ENCODE measurements at places on chromosomes 2 and 18. TPM values are rescaled to one million over a fixed set of nuclear protein-coding genes. Genes with fewer than 3 reads are reported as not detected.

- DNase-seq: peak; percentile 59
Measured at GRCh38 chr2:198054299-198054698, 249.9 kb downstream of the PLCL1 start.

Gene TUBA4B
- total RNA-seq: not detected

GRCh38 chr2:79660557-79660956, 147.7 kb downstream of the CTNNA2 start:
- no peak for DNase-seq

GRCh38 chr18:7325126-7325430, 94.2 kb downstream of the LRRC30 start:
- no peak for DNase-seq

- DNase-seq: no peak
Measured at GRCh38 chr2:61111708-61112107, 46.0 kb downstream of the SANBR start.

Gene ACOXL
- not detected for total RNA-seq

Gene ARHGAP25
- 7.8 TPM for total RNA-seq

Gene KYNU
- 2.1 TPM for total RNA-seq

DNA sequence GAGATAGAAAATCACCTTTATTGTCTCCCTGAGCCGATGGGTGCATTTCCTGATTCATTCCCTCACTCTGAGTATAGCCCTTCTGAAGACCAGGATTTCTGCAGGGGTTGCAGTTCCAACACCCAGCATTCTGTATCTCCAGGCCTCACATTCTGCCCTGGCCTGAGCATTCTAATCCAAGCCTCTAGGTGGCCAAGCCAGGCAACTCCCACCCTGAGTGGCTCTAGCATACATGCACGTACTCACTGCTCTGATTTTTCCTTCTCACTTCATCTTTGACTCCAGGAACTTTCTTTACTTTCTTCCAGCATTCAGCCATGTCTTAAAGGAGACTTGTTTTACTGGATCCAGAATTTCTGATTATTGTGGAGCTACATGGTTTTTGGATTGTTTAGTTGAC, 100.7 kb upstream of the STK39 start:
- no peak for DNase-seq

DNA sequence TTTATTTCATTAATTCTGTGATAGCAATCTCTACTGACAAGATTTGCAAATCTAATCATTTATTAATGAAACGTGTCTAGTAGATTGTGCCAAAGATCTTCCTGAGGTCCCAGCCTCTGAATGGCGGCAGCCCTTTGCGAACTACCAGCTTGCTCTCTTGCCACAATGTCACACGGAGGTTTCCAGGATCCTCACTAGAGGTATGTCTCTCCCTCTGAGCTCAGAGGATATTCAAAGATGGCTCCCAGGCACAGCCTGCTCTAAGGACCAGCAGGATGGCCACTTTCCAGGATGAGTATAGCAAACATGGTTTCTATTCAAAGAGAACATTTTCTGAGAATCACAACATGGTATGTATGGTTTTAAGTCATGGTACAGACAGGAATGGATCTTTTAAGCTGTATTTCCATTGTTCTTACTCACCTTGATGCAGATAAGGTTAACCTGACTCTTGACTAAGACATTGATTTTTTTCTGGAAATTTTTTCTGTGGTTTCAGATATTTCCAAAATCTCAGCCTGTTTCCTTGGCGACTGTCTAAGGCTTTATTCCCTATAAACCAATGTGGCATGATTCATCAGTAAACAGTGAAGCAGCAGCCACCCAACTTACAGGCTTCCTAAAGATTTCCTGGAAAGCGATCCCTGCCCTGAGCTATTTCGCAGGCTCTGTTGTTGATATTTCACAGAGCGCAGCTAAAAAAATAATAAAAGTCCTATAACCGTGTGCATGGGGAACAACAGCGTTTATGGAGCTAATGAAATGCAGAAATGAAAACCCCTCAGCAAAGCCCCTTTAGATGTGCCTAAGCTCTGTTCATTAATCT, 54.1 kb upstream of the KLF7 start:
- DNase-seq: no peak

DNA sequence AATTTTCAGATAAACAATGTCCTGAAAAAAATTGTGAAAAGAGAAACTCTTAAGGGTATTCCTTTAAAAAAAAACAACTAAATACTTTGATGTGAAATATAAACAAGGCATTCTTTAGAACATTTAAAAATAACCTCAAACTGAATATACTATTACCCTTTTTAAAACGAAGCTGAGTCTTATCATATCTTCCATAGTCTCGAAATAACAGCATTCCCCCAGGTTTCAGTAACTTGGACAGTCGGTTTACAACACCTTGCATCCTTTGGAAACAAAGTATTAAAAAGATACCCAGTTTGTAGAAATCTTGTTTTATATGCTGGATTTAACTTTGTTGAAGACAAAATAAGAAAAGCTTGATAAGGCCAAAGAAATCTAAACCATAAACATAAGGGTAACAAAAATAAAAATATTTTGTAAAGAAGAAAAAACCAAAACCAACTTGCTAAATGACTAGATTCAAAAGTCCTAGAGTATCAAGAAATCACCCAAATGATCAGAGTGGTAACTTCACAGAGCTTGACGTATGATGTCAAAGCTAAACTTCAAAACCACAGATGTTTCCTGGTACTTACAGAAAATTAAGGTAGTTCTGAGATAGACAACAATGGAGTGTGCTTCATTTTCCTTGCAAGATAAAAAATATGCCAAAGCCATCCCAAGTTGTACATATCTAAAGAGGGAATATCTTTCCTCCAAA, 107.8 kb downstream of the METTL8 start:
- DNase-seq: no peak

DNA sequence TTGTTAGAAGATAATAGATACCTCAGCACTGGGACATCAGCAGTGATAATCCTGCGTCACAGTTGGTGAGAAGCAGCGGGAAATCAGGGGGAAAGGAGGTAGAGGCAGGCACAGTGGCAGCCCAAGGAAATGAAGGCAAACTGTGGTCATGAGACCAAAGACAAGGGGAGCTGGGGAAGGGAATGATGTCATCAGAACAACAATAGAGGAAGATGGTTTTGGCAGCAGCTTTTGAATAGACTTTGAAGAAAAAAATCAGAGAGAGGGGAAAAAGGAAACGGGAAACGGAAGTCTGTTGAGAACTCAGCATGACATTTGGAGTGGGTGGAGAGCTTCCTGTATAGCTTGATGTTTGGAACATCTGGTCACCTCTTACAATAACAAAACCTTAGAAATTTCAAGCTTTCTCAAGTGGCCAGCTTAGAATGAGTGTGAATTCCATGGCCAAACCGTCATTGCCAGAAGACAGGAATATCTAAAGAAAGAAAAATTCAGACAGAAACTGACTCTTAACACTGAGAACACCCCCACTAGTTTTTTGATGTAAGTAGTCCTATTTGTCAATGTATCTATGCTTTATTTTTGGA, 18.4 kb upstream of the YES1 start:
- DNase-seq: peak; percentile 25

Gene ZC3H15
- 38.9 TPM for total RNA-seq

Gene GLI2
- total RNA-seq: 2.8 TPM

DNA sequence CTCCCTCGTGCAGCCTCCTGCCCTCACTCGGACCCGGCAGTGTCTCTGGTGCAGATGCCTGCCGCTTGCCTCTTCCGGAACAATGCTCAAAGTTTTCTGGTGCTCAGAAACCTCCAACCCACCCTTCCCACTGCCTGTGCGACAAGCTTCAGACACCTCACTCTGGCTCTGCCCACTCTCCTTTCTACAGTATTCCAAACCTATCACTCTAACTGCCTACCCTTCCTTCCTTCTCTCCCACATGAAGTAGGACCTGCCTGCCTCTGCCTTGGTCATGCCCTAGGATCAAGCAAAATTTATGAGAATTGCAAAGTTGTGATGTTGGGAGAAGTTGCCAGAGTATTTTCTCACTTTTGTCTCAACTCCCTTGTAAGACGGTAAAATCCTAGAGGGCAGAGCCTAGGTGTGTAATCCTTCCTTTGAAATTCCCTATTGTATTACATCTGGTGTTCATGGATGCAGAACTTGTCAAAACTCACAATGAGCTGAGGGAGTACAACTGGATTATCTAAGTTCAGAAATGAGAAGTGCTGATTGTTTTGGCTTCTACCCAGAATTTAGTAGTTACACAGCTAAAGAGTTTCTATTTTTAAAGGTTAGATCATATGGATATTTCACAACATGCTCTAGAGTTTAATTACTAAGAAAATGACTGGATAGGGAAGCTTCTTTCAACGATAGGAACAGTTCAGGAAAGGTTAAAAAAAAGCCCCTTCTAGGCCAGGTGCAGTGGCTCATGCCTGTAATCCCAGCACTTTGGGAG, 7.2 kb downstream of the NPC1 start:
- DNase-seq: no peak

Gene VIT
- 10.2 TPM for total RNA-seq

Gene CDH2
- 204 TPM for total RNA-seq

Gene GAREM2
- 4.3 TPM for total RNA-seq

Gene KCMF1
- 97.1 TPM for total RNA-seq

Gene ABCB11
- total RNA-seq: 0.26 TPM

Gene DUSP19
- total RNA-seq: 16.6 TPM

GRCh38 chr2:43426305-43427031, 169.4 kb downstream of the THADA start:
- peak; percentile 63 for DNase-seq

- no peak for DNase-seq
Measured at GRCh38 chr2:7906431-7906830, 775.4 kb upstream of the ID2 start.

- no peak for DNase-seq
Measured at GRCh38 chr2:204175552-204176271, 239.1 kb downstream of the ICOS start.

GRCh38 chr2:230949966-230950873, 25.2 kb upstream of the GPR55 start:
- no peak for DNase-seq

DNA sequence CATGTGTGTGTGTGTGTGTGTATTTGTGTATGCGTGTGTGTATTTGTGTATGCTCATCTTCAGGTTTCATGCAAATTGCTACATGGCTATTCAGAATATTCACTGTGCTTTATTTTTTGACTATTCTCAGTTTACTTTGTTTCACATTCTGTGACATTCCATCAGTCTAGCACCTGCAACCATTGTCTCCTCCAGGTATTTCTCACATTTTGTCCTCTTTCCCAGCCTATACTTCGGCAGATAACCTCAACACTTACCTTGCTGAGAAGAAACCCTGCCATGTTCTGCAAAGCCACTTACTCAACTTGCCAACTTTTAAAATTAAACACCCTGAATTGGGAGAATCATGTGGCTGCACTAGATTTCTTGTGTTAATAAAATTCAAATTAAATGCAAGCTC, 135.4 kb upstream of the REG3A start:
- no peak for DNase-seq

DNA sequence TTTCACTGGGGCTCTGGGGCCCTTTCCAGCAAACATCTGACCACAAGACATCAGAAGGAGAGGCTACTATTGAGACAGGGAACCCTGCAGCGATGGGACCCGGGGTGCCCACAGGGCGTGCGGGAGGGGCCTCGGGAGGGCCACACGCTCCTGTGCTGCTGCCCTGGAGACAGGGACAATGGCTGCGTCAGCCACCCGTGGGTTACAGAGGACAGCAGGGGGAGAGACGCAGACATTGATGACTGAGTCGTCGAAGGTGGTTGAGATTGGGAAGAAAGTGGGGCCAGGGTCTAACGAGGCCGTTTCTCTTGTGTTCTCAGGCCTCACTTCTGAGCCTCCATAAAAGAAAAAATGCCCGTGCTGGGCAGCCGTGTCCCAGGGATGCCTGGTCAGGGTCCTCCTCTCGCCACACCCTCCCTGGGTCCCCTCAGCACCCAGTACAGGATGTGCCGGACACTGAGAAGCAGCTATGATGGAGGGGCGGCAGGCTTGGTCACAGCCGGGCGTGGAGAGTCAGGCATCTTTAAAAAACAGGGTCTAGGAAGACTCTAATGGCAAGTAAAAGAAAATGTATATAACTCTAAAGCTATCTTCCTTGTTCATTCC, 73.9 kb downstream of the NDUFA10 start:
- DNase-seq: no peak

Gene LDLRAD4
- 46.6 TPM for total RNA-seq

- DNase-seq: peak; percentile 86
Measured at GRCh38 chr2:182866461-182867406, at the start of gene FRZB. FRZB (minus strand) TSS chr2:182866637; CDS start chr2:182866552, 85 bp downstream.

GRCh38 chr2:172248381-172248780, 145.7 kb upstream of the DLX2 start:
- no peak for DNase-seq

Gene CFC1
- total RNA-seq: 2.8 TPM

- no peak for DNase-seq
Measured at GRCh38 chr18:60044290-60045006, 144.7 kb downstream of the PMAIP1 start.

- DNase-seq: no peak
Measured at GRCh38 chr2:128808462-128809258, 490.0 kb upstream of the HS6ST1 start.

DNA sequence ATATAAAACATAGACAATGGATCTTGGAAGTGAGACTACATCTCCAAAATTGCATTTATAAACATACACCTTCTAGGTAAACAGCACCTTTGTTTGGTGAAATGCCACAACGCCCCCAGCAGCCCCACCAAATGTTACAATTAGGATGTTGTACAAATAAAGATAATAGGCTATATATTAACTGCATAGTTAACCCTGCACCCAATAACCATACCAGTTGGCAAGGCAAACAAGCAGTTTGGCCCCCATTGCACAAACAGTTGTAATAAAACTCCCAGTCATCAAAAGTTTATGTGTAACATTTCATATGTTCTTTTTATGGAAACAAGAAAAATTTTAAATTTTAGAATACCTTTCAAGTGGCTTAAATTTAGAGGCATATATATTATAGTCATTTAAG, 67.3 kb downstream of the PRPF40A start:
- DNase-seq: no peak

- no peak for DNase-seq
Measured at GRCh38 chr2:112962308-112963175, 15.3 kb upstream of the IL36G start.

GRCh38 chr2:104690255-104690984, 163.5 kb upstream of the POU3F3 start:
- no peak for DNase-seq

DNA sequence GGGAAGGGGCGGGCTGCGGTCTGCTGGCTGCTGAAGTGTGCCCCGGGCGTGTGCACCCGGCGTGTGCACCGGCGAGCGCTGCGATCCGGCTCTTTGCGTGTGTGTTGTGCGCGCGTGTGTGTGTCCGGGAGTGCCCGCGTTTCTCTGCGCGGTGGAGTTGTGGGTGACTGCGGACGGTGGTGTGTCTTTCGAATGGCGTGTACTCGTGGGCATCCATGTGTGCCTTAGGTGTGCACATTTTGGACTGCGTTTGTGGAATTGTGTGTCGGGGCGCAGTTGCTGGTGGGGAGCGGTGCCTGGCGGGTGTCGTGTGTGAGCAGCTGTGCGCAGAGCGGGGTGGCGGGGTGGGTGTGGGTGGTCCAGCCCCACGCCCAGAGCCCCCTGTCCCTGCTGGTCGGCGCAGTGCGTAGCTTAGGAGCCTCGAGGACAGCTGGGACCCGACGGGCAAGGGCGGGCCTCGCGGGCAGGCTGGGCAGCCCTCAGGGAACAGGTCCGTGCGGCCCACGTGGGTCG, 533 bp downstream of the HPCAL1 start:
- DNase-seq: peak; percentile 74
